ENCODE measurements at places on chromosomes 4 and X.

GRCh38 chr4:113613503-113613902 lies 148.0 kb downstream of the CAMK2D start:
- no peak for DNase-seq

DNA sequence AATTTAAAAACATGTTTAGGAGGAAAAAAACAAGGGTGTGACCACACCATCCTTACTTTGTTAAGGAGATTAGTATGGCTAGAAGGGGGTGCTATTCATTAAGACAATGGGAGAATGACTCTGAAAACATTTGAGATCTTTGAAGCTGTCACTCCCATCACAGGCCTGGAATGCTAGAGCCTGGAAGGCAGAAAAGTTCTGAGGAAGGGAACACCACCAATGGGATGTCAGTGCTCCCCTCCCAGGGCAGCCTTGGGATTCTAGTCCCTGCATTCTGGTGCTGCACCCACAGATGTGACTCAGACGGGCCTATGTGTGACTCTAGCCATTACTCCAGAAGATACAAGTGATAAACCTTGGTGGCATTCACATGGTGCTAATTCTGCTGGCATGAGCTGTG lies 162.2 kb upstream of the ANXA10 start:
- DNase-seq: no peak

DNA sequence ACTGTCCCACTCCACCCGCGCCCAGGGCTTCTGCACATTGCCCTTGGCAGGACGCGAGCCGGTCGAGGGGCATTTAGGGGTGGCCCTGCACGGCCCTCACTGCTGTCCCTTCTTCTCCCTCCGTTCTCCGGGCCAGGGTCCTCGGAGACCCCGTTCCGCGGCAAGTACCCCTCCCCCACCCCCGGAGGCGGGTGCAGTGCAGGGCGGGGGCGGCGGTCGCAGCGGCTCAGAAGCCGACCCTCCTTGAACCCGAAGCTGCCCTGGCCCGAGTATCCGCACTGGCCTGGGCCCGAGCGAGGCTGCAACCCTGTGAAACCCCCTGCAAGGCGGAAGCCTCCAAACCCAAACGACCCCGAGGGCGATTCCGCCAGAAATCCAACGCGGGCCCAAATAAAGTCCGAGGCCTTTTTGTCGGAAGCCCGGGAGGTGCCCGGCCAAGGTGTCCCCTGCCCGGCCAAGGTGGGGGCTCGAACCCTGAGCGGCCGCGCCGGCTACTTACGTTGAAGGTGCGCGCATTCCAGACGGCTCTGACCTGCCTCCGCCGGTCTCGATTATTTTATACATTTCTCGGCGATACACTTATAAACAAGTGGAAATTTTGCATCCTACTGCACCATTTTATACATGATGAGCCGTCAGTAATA lies 53.1 kb upstream of the TMEM33 start:
- DNase-seq: no peak

DNA sequence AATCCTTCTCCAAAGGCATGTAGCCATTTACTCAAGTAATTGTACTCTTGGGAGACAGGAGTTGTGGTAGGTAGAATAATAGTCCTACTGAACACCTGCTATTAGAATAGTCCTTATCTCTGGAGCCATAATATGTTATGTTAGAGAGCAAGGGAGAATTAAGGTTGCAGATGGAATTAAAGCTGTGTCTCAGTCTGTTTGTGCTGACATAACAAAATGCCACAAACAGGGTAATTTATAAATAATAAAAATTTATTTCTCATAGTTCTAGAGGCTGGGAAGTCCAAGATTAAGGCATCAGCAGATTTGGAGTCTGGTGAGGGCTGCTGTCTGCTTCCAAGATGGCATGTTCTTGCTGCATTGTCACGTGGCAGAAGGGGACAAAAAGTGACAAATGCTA lies 24.2 kb upstream of the FRAS1 start:
- DNase-seq: no peak

DNA sequence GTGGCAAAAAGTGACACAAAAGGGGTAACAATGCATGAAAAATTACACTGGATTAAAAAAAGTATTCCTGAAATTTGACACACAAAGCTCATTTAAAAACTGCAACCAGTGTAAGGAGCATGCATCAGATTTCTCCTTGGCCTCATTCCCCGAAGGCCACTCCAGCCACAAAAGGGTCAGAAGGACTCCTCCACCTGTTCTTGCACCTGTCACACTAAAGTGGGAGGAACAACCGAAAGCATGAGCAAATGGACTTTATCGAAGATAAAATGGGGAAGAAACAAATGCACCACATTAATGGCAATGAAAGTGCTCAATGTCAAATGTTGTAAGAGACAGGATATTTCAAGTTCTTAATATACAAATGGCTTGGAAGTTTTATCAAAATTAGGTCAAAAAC lies 88.2 kb downstream of the ADGRA3 start:
- no peak for DNase-seq

- no peak for DNase-seq
Observed at GRCh38 chrX:154126101-154126500, 17.9 kb upstream of the OPN1LW start.

DNA sequence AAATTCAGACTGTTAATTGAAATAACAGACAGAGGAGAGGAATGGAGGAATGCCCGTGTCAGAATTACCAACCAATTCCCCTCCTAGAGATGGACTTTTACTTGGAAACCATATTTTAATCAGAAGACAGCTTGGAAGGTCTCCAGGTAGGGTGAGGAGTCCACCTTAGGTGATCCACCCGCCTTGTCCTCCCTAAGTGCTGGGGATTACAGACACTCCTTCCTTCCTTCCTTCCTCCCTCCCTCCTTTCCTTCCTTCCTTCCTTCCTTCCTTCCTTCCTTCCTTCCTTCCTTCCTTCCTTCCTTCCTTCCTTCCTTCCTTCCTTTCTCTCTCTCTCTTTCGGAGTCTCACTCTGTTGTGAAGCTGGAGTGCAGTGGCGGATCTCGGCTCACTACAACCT lies 328.0 kb downstream of the RAPGEF2 start:
- no peak for DNase-seq

DNA sequence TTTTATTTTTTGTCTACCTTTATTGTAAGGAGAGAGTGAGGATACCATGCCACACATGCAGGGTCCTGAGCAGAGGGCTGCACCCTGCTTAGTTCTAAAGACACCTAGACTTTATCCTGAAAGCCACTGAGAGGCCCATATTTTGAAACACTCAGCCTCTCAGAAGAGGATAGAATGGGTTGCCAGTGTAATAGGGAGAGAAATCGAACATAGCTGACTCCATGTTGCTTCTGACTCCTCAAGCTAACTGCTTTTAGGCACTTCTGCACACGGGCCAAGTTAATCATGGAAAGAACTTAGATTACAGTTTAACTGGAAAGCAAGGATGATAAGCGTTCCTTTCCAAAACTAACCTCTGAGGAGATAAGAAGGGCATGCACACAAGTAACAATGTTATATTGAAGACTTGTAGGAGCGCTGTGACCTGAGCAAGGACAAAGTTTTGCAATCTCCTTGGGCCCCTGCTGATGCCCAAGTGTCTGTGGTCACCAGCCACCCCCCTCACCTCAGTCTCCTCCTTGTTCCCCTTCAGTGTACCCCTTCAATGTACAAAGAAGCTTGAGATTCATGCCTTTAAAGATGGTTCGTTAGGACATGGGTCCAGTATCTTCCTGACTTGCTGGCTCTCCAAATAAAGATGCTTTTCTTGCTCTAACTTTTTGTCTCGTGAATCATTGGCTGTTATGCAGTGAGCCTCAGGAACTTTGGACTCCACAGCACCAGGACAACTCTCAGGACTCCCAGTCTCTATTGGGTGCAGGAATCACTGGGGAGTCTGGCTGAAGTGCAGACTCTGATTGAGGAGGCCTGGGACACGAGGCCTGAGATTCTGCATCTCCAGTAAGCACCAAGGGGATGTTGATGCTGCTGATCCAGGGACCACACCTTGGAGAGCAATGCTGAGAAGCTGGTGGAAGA lies 25.4 kb upstream of the CD99 start:
- no peak for DNase-seq

DNA sequence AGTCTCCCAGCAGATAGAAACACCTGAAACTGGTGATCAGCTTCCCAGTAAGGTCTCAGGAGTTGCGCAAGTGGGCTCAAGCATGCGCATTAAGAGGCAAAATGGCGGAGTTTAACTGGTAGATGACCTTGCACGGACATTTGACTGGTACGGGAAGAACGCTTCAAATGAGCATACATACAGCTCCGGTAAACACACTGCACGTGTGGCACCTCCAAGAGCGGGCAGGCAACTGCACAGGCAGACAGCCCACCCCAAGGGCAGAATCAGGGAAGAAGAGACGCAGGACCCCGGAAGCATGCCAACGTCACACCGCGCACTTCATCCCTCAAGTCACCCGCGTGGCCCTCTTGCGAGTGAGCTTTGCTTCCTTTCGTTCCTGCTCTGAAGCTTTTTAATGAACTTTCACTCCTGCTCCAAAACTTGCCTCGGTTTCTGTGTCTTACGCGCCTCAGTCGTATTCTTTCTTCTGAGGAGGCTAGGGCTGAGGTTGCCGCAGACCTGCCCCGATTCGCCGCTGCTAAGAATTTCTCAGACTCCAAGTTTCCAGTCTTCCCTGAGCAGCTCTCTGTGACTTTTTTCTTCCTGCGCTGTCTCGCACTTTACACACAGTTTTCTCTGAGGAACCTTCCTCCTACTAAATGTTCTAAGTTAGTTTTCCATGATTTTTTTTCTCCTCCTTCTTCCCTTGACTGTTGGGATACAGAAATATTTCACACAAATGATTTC lies 180.7 kb upstream of the ZFP42 start:
- DNase-seq: no peak

DNA sequence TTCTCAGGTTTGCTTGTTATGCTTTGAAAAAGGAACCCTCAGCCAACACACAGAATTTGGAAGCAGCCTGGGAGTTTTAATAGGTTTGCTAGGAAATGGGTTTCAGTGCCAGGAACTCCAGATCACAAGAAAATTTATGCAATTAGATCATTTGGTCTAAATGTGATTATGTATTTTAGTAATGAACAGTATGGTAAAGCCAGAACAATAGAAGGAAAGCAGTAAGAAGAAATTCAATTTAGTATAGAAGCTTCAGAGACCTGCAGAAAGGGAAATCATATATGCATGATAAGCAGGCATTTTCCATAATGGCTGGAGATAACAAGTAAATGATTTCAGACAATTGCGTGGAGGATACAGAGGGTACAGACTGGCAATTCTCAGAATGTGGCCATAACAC lies 184.7 kb downstream of the KCNIP4 start:
- DNase-seq: no peak

- no peak for DNase-seq
Observed at GRCh38 chr4:183599690-183600089, 59.3 kb downstream of the RWDD4 start.

DNA sequence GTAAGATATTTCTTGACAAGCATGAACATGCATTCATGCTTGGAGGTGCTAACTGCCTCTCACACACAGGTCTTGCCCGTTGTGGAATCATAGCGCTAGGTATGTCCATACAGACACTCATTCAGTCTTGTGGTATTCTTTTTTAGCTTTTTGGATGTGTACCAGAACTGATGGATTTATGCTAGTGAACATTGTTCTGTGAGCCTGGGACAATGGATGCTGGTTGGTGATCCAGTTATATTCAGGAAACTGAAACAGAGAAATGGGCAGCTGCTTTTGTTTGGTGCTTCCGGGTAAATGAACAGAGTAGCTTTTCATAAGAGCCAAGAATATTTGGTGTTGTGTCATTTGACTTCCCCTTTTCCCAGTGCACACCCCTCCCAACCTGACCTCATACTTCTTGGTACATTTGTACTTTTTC lies 78.9 kb upstream of the SLC4A4 start:
- DNase-seq: no peak

- no peak for DNase-seq
Observed at GRCh38 chr4:147822128-147822527, 90.2 kb downstream of the ARHGAP10 start.

DNA sequence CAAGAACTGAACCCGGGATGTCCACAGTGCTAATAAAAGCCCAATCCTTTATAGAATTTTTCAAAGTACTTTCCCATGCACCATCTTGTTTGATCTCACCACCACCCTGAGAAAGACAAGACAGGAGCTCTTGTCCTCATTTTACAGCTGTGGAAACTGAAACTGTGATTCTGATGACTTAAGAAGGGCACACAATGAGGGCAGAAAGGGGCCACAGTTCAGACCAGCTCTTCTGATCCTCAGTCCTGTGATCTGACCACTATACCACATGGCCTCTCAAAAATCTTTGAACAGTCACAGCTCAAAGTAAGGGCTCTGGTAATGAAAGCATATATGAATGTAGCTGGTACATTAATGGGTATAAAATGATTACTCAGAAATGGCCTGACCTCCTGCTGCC lies 127.3 kb upstream of the CPEB2 start:
- no peak for DNase-seq

GRCh38 chr4:75477201-75477600 lies 37.0 kb downstream of the RCHY1 start:
- no peak for DNase-seq

- DNase-seq: no peak
Observed at GRCh38 chr4:6322761-6323566, 53.3 kb downstream of the WFS1 start.

GRCh38 chrX:123833387-123833786 lies 26.5 kb upstream of the XIAP start:
- no peak for DNase-seq

DNA sequence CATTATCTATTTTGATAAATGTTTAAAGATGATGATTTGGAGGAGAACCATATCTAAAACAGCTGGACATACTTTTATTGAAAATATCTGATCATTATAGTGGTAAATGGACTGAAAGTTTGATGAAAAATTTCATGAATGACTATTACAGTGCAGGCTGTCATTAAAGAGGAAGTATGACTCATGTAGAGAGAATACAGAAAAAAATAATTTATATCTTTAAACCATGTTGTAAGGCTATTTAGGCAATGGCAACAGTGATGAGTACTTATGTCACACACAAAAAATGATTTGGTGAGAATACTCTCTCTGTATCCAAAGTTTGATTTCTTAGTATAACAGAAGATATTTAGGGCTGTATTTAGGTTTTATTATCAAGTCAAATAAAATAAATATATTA lies 3.9 kb upstream of the GLRB start:
- DNase-seq: peak; percentile 23

GRCh38 chr4:93018243-93018642 lies 714.5 kb downstream of the GRID2 start:
- no peak for DNase-seq

- DNase-seq: no peak
Observed at GRCh38 chr4:154741922-154742850, 1.6 kb upstream of the LRAT start.

DNA sequence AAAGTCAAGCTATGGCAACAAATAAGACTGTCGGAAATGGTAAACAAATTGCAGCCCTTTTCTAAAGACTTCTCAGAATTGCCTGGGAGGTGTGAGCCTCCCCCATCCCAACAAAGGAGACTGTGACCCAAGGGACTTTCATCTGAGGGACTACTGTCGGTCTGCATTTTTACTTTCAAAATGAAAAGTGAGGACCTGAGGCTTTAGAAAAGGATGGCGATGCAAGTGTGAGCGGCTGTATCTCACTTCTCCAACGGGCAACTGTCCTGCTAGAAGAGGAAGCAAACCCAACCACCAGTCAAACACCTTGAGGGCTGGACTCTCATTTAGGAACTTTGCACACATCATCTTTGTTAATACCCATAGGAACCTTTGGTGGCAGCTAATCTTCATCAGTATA lies 62.6 kb upstream of the CLNK start:
- DNase-seq: no peak

Data from fibroblast of skin of left quadriceps (primary cell).